Right ventricle myocardium inferior (tissue), 1 donor: ENCODE measurements at places on chromosomes 6 and 20.

DNA sequence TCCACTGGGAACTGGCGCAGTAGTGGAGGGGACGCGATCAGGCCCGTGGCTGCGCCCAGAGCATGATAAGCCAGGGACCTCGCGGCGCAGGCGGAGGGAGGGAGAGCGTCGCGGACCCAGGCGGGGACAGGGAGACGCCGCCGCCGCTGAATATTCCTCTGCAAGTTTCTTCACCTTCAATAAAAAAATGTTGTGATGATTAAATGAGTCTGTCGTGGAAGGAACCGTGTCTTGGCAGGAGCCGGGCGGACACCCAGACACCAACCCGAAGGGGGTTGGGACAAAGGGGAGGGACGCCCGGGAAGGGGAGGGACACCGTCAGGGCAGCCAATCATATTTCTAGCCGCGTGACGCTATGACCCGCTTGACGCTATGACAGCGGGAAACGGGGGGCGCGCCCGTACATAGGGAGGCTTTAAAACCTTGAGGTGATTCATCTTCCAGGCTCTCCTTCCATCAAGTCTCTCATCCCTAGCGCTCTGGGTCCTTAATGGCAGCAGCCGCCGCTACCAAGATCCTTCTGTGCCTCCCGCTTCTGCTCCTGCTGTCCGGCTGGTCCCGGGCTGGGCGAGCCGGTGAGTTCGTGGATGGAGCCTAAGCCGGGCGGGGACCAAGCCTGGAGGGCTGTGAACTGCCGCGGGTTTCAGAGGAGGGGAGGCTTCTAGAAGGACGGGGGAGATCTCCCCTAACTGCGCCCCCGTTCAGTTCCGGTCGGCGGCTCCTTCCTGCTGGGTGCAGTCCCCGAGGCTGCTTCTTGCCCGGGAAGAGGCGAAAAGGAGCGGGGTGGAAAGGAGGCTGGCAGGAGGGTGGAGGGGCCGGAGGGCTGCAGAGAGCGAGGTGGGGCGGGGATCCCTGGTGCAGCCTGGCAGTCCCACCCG, at the start of gene ULBP2:
Gene ULBP2, plus strand, starts transcription at position 432 of the 878 bp plus-strand sequence. Its CDS starts 59 bp downstream, at position 491.
- peak; percentile 89 for DNase-seq

DNA sequence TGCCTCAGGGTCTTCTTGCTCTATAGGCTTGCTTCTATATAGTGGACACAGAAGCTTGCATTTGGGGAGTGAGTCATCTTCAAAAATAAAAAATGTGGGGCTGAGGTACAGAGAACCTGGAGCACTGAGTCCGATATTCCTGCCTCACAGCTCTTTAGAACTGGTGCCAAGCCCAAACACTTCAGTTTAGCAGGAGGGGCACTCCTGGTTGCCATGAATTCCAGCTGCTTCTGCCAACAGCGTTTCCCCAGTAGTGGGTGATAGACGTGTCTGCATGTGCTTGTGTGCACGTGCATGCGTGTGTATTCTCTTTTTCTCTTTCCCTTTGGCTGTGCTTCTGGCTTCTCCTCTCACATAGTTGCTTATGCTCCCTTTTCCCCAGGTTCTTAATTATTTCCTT, 11.9 kb downstream of the DNPH1 start:
- DNase-seq = no peak

DNA sequence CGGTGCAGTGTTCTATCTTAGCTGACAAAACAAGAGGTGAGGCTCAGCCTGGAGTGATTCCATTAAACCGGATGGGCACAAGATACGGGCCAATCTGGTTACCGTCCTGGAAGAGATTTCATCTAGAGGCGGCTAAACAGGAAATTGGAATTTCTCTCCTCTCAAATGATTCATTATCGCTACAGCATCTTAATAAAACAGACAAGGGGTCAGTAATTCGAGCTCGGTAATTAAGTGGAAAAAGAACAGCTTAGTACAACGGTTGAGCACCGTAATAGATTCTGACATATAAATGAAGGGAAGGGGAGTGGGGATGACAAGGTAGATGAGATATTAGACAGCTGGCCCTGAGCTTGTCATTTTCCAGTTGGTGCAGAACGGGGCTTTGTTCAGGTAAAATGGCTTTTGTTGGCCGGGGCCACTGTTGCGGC, 137.2 kb downstream of the EDN3 start:
- DNase-seq = no peak

GRCh38 chr6:113530769-113531168, 326.4 kb upstream of the MARCKS start:
- no peak for DNase-seq

- no peak for DNase-seq
Measured at GRCh38 chr6:28167926-28168325, 26.2 kb downstream of the ZKSCAN8 start.

- no peak for DNase-seq
Measured at GRCh38 chr20:4524792-4525191, 196.9 kb upstream of the PRND start.
